ENCODE measurements at places on chromosomes 7 and 10.

GRCh38 chr10:15472008-15472407, 100.9 kb upstream of the FAM171A1 start:
- DNase-seq = no peak

GRCh38 chr7:142788303-142789289, 17.8 kb downstream of the PRSS2 start:
- DNase-seq = no peak

DNA sequence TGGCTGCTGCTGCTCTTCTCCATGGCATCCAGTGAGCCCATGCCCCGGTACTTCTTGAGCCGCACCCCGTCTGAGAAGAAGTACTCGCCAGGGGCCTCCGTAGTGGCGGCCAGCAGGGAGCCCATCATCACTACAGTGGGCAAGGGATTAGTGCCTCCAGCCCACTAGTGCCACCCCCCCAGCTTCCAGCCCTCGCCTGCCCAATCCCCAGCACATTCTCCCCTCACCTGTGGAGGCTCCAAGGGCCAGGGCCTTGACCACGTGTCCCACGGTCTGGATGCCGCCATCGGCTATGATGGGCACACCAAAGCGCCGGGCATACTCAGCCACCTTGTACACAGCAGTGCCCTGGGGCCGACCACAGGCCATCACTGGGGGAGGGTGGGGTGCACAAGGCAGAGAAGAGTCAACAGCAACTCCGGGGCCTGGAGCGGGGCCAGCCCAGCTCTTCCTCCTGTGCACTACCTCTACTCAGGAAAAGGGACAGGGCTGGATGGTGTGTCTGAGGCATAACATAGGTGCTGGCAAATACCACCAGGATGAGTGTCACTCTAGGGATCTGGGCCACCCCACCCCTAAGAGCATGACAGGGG, 14.8 kb downstream of the IMPDH1 start:
- DNase-seq = no peak

- no peak for DNase-seq
Measured at GRCh38 chr7:7521259-7521658, 14.4 kb downstream of the COL28A1 start.

GRCh38 chr7:148888300-148888699, 4.2 kb upstream of the EZH2 start:
- DNase-seq = no peak

GRCh38 chr10:126062131-126063032, 166.0 kb downstream of the FANK1 start:
- DNase-seq = no peak

DNA sequence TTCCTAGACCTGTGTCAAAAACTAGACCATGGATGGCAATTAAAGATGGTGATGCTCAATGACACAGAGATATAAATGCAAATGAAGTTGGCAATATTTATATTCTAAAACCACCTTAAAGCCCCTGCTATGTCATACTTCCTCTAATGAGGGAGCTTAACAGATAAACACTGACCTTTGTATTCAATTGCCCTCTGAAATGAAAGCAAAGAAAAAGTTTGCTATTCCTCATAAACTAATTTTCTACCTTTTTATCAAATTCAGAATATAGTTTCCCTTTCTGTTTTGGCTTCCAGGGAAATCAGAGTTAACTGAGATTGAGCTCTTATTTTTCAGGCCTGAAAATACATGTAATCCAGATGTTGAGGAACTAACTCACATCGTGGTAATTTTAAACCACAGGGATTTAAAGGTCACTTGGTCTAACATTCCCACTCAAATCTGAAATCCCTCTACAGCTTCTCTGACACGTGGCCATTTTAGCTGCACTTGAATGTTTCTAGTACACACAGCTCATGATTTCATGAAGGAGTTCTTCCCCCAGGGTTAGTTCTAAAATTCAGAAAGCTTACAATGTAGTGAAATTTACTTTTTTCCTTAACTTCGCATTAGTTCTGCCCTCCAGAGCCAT, 37.9 kb upstream of the ABCB5 start:
- DNase-seq = no peak

GRCh38 chr7:47600199-47601118, 18.5 kb upstream of the TNS3 start:
- no peak for DNase-seq

GRCh38 chr10:1651270-1651966, 85.9 kb downstream of the ADARB2 start:
- no peak for DNase-seq

DNA sequence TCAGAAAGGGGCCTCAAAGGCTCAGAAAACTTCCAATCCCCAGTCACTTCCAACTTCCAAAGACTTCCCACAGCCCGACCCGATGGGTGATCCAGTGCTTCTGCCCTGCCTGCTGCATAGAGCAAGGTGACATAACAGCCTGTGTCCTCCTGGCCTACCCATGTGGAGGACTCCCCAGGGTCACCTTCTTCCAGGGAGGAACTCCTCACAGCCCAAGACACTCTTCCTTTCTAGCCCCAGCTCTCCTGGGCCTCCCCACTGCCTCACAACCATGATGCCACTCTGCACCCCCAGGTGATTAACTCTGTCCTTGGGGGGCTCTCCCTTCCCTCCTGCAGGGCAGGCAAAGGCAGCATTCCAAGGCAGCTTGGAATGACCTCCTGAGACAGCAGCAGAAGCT, 158.4 kb upstream of the PDE1C start:
- DNase-seq = no peak

- DNase-seq = no peak
Measured at GRCh38 chr10:72170733-72171132, 45.1 kb upstream of the ANAPC16 start.

- DNase-seq = no peak
Measured at GRCh38 chr7:9962742-9963141, 1010.9 kb upstream of the PHF14 start.

DNA sequence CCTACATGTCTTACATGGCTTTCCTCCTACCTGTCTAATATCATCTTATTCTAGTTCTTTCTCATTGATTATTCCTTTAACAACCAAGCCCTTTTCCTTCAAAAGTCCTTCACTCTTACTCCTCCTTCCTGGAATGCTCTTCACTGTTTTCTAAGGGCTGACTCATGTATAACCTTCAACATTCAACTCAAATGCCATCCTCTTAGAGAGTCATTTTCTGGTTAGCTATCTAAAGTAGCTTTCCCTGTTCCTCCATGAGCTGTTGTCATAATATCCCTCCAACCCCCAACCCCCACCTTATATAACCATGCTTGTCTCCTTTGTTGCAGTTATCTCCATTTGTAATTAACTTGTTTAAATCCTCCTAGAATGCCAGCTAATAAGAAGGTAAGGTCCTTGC, 286.8 kb downstream of the ADK start:
- no peak for DNase-seq

- DNase-seq = no peak
Measured at GRCh38 chr10:109762555-109762954, 160.8 kb downstream of the XPNPEP1 start.

DNA sequence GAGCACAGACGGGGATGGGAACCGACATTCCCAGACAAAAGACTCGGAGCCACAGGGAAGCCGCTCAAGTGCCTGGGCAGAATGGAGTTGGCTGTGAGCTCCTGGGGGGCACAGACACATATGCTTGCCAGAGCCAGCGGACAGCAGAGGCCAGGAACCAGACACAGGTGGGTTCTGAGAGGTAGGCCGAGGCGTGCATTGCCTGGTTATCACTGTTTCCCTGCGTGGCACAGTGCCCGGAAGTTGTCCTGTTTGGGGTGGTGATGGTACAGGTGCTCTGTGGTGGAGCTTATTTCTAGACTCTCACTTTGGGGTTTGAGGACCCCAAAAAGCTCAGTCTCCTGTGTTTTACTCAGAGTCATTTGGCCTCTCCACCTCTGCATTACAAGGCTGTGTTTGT, 2.5 kb downstream of the PALD1 start:
- no peak for DNase-seq

DNA sequence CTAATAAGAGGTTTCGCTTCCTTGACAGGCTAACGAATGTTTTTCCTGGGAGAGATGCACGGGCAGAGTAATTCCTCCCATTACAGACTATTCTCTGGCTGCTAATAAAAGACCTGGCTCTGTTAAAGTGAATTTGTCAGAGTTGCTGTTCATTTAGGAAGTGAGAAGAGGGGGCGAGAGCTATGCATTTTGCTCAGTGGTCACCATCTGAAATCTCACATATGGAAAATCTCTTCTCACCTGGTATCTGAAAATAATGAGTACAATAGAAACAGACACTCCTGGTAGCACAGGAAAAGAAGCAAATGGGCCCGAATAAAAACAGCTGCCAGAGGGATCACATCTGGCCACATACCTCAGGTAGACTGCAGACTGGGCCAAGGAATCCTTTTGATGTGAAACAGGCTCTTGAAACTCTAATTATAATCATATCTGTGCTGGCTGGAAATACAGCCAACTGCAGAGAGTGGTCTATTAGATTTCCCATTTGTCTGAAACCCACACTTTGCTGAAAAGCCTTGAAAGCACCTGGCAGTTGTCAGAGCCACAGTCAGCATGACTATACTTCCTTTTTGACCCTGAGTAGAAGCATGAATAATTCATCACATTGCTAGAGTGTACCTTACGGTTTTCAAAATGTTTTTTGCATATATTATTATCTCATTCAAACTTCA, 33.6 kb downstream of the AOAH start:
- no peak for DNase-seq

GRCh38 chr10:43574906-43575305, 490 bp upstream of the ZNF239 start:
- no peak for DNase-seq

GRCh38 chr7:34311591-34311990, 346.4 kb upstream of the NPSR1 start:
- no peak for DNase-seq

GRCh38 chr10:125096371-125096770, 64.0 kb downstream of the CTBP2 start:
- no peak for DNase-seq

DNA sequence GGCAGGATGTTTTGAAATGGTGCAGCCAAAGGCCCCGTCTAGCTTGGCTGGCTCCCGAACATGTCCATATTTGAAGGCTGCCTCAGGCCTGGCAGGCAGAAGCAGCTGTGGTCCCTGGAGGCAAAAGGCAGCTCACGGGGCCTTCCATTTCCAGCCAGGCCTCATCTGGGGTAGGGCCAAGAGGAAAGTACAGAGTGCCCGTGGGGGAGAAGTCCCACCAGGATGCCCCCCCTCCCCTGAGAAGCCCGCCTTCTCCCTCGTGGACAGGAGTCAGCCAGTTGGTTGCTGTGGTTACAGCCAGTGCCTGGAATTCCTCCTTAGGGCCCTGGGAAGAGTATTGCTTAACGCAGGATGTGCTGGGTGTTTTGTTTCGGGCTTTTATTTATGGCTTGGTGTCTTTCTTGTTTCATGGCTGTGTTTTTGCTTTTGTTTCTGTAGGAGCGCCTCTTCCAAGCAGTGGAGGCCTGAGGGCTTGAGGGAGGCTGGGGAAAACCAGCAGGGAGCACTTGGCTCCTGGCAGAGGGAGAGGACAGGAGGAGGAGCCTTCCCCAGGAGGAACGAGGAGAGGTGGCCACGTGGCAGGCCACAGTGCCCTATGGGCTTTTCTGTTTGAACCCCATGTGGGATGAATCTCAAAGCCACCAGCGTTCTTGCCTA, 45.4 kb downstream of the CHST3 start:
- DNase-seq = no peak

GRCh38 chr7:111756687-111757178, 194.4 kb upstream of the IMMP2L start:
- no peak for DNase-seq

- DNase-seq = no peak
Measured at GRCh38 chr7:108028111-108028510, 25.1 kb upstream of the LAMB1 start.

DNA sequence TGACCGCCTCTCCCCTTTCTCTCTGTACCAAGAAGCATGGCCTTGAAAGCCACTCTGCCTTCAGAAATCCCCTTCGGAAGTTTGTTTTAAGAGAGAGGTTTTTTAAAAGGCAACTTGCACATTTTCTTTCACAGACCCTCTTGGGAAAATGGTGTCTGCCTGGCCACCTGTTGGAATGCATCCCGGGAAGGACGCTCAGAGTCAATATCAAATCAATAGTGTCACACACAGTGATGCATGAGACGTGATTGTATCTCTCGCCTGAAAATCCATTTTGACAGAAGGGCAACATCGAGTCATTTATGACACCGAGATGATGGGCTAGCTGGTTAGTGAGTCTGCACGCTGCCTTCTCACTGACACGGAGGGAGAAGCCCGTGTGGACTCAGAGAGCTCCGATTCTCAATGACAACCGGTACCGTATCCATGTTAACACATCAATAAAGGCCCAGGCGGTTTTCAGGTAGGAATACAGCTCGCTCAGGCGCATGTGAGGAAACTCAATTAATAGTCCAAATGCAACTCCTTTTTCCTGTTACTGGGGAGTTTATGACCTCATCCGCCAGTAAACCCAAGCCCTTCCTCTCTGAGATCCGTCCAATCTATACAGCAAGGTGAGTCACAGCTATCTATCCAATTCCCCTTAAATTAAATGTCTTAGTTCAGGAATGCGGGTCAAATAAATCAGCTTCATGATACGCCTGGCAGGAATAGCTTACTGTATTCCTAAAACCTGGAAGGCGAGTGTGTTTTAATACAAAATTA, 621.5 kb upstream of the MKI67 start:
- DNase-seq = no peak

DNA sequence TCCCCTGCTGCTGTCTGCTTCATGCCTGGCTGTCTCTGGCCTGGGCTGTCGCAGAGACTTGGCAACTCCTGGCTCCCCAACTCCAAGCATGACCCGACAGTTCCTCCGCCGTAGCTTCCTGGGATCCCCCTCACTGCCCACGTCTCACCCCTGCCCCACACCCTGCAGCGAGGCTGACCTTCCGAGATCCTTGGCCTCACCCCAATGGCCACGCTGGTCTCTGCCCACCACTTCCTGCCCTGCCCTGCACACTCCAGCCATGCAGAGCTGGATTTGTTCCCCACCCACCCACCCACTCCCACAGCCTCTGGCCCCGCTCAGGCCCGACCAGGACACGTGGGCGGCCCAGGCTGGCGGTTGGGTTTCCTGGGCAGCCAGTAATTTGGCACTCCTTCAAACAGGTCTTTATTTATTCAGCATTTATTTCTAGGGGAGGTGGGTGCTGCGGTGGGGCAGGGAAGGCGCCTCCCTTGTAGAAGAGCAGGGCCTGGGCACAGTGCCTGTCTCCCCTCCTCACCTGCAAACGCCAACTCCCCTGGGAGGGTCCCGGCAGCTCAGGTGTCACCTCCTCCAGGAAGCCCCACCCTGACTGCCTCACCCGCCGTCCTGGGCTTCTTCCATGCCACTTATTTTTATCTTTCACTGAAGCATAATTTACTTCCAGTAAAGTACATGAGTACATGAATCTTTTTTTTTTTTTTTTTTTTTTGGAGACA, 25.5 kb downstream of the GTF2IRD1 start:
- no peak for DNase-seq
